ENCODE measurements at places on chromosomes 7 and 10.
A peak's percentile ranks its signal among the peaks of the same experiment; 100 is the strongest.

- no peak for DNase-seq
Measured at GRCh38 chr7:46970476-46970875, 611.4 kb downstream of the TNS3 start.

DNA sequence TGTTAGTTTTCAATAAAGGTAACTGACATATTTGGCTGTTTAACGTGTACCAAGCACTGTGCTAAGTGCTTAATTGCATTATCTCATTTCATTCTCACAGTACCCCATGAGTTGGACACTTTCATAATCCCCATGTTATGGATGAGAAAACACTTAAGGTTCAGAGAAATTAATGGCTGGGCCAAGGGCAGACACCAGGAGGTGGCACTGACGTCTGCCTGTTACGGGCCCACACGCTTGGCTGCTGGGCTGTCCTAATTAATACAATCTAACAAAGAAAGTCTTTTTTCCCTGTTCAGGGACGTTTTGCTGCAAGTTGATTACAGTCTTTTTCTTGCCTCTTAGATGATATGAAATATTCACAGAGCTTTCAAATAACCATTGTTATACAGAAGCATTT lies 16.1 kb downstream of the DYDC2 start:
- no peak for DNase-seq

GRCh38 chr7:117472335-117472734 lies 7.5 kb upstream of the CFTR start:
- no peak for DNase-seq

DNA sequence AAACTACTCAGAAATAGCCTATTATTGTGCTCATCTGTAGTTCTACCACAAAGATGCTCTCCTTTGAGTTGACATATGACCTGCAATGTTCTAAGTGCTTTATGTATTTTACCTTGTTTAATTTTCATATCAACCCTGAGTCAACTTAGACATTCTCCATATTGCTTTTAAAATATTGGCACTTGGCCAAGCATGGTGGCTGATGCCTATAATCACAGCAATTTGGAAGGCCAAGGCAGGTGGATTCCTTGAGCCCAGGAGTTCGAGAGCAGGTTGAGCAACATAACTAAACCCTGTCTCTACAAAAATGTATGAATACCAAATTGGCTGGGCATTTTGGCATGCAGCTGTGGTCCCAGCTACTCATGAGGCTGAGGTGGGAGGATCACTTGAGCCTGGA lies 50.6 kb downstream of the PRKG1 start:
- no peak for DNase-seq

- DNase-seq, result peak; percentile 48
Measured at GRCh38 chr10:99854860-99855259, 72.4 kb downstream of the ABCC2 start.

Measured in GM04504 (cell line).